ENCODE measurements at places on chromosomes 12 and 14.

- DNase-seq = no peak
Observed at GRCh38 chr12:107568718-107569117, 116.9 kb upstream of the PWP1 start.

DNA sequence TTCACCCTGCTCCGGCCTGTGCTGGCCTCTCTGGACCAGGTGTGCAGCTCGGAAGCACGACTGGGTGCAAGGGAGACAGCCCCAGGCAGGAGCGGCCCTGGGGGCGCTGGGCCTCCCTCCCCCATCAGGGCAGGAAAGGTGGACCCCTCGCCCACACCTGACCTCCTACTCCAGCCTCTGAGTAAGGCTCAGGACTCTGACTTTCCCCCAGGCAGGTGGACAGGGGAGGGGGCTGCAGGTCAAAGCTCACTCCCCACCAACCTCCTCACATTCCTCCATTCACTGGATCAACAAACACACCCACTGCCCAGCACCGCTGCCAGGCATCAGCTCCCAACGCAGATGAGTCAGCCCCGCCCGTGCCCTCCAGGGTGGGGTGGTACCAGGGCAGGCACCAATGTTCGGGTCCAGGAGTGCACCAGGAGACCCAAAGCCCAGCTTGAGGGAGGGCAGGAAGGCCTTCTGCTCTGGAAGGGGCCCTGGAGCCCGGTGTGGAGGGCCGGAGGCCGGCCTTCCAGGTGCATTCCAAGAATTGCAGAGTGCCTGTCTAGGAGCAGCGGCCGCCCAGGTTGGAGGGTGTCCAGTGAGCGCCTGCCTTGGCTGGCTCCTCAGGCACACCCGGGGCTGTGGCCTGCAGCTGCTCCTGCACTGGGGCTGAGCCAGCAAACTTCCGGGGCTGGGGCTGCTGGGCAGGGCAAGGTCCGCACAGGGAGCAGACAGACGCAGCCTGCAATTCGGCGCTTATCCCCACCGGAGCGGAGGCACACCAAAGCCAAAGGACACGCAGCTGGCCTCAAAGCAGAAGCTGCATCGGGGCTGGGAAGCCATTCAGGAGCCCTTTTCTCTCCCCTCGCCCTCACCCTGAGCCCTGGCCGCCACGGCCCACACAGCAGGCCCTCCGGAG lies 1.6 kb upstream of the INF2 start:
- DNase-seq = no peak

DNA sequence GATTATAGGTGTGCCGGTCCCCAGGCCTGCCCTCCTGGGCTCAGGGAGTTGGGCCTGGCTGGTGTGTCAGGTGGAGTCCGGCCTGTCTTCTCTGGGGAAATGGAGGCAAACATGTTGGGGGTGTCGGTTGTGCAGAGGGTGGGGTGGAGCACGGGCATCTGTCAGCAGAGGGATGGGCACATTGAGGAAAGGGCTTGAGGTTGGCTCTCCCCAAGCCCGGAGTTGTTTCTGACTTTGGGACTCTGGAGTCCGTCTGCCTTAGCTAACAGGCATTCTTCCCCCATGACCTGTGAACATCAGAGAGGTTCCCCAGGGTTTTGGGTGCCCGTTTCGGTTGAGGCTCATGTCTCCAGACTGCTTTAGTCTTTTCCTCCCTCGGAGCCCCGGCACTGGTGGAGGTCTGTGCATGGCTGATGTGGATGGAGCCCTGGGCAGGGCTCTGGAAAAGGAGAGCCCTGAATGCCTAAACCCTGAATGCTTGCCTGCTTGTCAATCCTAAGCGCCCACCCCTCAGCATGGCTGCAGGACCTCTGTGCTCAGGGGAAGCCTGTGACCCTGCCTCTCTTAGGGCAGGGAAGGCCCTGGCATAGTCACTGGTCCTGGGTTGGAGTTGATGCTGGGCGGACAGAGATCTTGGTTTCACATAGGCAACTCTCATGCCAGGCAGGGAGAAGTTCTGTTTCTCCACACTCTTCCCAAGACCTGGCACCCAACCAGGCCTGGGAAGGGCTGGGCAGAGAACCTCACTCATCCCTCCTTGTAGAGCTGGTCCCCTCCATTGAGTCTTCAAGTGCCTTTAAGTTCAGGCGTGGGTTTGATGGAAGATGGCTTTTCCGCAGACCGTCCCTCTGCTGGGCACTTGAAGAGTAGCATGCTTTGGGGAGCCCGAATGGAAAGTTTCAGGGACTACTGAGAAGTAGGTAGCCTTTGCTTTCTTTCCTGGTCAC lies 12.9 kb downstream of the NYNRIN start:
- no peak for DNase-seq

GRCh38 chr14:53715193-53715721 lies 241.4 kb downstream of the BMP4 start:
- no peak for DNase-seq

- DNase-seq = no peak
Observed at GRCh38 chr12:116236976-116237375, 40.5 kb downstream of the MED13L start.
